A549 treated with AZD2906 at 1 μM for 4 hours (cell line): ENCODE measurements at places on chromosomes 12 and 14. TPM values are rescaled to one million over a fixed set of nuclear protein-coding genes. Genes with fewer than 3 reads are reported as not detected.

Gene SETD1B
- total RNA-seq, result 9.7 to 12.6 TPM (median 10.9 TPM) in 5 replicates

Gene KRT83
- 3.3 to 6.3 TPM (median 5.5 TPM) in 5 replicates for total RNA-seq

Gene CLECL1
- not detected in 5 replicates for total RNA-seq

Gene PALS1
- total RNA-seq, result 13.2 to 18.0 TPM (median 14.2 TPM) in 5 replicates

Gene DPPA3
- not detected in 5 replicates for total RNA-seq

Gene CLEC9A
- not detected in 5 replicates for total RNA-seq

Gene ACSM4
- total RNA-seq, result not detected in 5 replicates

Gene SLC17A8
- 0.02 to 0.06 TPM in 2 of 5 replicates, not detected in the others for total RNA-seq

Gene NOS1
- 0.43 to 0.51 TPM (median 0.46 TPM) in 5 replicates for total RNA-seq

Gene CMTM5
- not detected in 5 replicates for total RNA-seq

Gene RBM25
- total RNA-seq, result 45.0 to 66.5 TPM (median 49.8 TPM) in 5 replicates

Gene NRXN3
- 0.52 to 0.95 TPM (median 0.81 TPM) in 5 replicates for total RNA-seq

Gene PRB2
- total RNA-seq, result not detected in 5 replicates
